Right cardiac atrium (tissue), 5 donors: ENCODE measurements at places on chromosomes 6 and 20. TPM values are rescaled to one million over a fixed set of nuclear protein-coding genes. Genes with fewer than 3 reads are reported as not detected.

DNA sequence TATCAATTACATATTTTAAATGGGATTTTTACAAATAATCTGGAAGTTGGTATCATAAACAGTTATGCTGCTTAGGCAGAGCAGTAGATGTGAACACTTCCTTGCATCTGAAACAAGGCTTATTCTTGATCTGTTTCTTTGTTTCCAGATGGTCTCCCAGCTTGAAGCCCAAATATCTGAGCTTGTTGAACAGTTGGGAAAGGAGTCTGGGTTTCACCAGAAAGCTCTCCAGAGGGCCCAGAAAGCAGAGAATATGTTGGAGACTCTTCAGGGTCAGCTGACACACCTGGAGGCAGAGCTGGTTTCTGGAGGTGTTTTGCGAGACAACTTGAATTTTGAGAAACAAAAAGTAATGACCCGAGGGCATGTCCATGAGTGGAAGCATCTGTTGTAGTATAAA lies 91.9 kb downstream of the CCDC170 start:
- no peak for DNase-seq

DNA sequence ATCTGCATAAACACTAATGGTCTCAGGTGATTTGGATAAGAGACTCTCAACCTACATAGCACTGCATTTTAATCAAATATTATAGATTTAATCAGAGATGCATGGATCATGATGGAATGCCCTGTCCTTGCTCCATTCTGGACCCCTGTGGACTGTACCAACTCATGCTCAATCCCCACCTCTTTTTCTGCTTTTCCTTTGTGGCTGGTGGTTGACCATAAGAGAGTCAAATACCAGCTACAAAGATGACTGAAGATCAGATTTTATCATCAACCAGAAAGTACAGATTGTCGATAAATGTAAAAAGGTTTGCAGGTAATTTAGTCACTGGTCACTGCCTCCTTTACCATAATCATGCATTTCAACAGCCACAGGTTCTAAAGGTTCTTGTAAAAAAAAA lies 116.2 kb downstream of the ME1 start:
- DNase-seq, result no peak

- no peak for DNase-seq
Observed at GRCh38 chr6:127496471-127496870, 22.7 kb downstream of the MTCL3 start.

Gene CGAS
- total RNA-seq, result 1.9 TPM

GRCh38 chr20:20663841-20664240 lies 48.6 kb downstream of the RALGAPA2 start:
- DNase-seq, result no peak

- DNase-seq, result no peak
Observed at GRCh38 chr20:34200023-34200422, 41.2 kb upstream of the ASIP start.

DNA sequence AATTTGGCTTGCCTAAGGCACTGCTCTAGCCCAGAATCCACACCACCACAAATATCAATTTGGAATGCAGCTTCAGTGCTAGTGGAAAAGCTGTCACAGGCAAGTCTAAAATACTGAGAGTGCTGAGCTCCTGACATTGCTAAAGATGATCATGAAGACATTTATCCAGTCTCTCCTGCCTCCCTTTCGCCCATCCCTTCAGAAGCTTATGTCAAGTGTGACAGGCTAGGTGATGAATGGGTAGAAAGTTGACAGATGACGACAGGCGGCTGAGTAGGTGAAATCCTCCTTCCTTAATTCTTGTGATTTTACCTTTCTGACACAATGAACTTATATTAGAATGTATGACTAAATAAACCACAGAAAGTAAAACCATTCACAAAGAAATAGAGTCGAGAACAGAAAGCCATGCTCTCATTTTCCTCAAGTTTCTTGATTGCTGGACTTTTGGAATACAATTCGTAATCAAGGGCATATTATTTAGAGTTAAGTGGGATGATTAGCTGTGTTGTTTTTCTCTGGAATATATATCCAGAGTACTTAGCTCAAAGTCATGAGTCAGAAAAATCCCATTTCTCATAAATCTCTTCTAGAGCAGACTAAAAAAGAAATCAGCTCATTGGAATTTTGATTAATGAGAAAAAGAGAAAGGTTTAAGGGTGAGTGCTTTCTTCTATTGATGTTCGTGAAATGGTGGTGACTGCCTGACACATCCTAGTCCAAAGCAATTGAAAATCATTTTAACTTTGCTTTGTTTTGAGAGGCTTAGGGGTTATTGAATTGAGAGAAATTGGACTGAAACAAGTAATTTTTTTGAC lies 1228.2 kb upstream of the CITED2 start:
- DNase-seq, result no peak

GRCh38 chr20:62815066-62815991 lies 1.5 kb upstream of the COL9A3 start:
- DNase-seq, result no peak

DNA sequence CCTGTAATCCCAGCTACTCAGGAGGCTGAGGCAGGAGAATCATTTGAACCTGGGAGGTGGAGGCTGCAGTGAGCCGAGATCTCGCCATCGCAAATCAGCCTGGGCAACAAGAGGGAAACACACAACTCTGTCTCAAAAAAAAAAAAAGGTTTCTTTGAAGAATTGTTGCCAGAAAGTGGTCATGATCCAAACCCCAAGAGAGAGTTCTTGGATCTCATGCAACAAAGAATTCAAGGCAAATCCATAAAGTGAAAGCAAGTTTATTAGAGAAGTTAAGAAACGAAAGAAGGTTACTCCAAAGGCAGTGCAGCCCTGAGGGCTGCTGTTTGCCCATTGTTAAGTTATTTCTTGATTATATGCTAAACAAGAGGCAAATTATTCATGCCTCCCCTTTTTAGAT lies 14.5 kb upstream of the KIFC1 start:
- DNase-seq, result no peak

DNA sequence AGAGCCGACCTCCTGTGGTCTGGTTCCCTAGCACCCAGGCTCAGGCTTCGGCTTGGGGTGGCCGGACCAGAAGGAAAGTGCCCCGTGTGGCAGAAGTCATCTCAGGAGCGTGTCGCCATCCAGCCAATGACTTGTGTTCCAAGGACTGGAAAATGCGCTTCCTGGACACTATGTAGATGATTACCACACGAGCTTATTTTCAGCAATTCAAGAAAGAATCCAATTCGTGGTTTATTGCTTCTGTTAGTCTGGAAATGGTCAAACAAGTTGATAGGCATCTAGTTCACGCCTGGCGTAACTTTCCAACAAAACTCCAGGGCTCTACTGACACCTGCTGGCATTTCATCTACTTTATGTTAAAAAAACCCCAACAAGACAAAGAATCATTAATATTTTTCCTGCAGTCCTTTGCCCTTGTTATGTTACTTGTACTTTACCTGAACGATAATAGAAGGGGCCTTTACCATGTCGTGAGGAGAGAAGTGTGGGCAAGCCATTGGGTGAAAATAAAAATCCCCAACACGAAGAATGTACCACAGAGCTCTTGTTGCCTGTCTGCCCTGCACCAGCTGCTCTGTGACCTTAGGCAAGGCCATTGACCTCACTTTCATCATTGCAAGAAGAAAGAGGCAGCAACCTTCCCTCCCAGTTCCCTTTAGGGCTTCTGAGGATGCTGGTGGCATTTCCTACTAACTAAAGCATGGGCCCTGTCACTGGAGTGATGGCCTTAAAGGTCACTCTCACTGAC lies 154.7 kb upstream of the LAMP5 start:
- peak; percentile 40 for DNase-seq

Gene OR12D3
- not detected for total RNA-seq

- no peak for DNase-seq
Observed at GRCh38 chr6:139577763-139578604, 203.5 kb upstream of the CITED2 start.

Gene HLA-C
- total RNA-seq, result 425 TPM

GRCh38 chr6:97841763-97842162 lies 558.7 kb upstream of the MMS22L start:
- no peak for DNase-seq

DNA sequence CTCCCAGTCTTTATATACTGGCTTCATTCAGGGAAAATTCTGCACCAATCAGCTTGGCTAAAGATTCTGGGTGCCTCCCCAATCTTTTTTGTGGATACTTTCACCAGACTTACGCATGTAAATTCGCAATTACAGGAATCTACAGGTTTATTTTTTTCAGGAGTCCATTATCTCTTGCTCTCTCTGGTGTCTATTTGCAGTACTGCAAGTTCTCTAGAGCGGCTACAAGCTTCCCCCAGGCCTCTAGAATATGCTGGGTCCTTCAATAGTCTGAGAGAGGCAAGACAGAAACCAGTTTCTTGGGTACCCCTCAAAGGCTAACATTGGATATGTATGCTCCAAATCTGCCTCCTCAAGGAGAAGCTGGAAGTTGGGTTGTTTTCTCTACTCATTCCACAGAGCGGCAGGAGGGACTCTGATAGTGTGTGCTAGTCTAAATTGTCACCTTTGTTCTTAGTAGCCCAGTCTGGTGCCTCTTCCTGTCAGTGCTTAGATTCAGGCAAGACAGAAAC lies 58.5 kb downstream of the SUN5 start:
- no peak for DNase-seq

DNA sequence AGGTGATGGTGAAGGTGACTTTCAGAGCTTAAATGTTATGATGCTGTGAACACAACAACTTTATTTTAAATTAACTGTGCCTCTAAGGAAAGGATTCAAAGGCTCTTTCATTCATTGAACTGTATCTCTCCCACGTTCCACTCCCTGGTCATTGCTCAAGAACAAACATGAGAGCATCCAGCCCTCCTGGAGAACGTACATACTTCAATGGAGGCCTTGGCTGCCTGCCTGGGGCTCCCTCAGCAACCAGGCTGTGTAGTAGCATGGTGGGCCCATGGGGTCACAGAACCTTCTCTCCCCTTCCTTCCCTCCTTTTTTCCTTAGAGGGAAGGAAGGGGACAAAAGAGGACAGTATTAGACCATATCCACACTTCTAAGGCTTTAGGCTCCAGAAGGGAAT lies 234.3 kb downstream of the CDC5L start:
- DNase-seq, result no peak
